ENCODE measurements at places on chromosomes 3 and 15. TPM values are rescaled to one million over a fixed set of nuclear protein-coding genes. Genes with fewer than 3 reads are reported as not detected.

- H3K36me3 ChIP-seq: no peaks in the 10 kb centered on the region
- H3K4me3 ChIP-seq: no peak overlapping the region
- DNase-seq: no peak
- no peak overlapping the region for H3K27ac ChIP-seq
Observed at GRCh38 chr3:63095-63765, 133.3 kb upstream of the CHL1 start.

- no peak overlapping the region for H3K4me3 ChIP-seq
- H3K36me3 ChIP-seq: no peaks in the 10 kb centered on the region
- no peak for DNase-seq
- H3K27me3 ChIP-seq: no peaks in the 10 kb centered on the region
- no peaks in the 10 kb centered on the region for H3K4me1 ChIP-seq
Observed at GRCh38 chr15:57756466-57756865, 50.0 kb downstream of the POLR2M start.

The SAMMSON gene
- total RNA-seq: not detected

DNA sequence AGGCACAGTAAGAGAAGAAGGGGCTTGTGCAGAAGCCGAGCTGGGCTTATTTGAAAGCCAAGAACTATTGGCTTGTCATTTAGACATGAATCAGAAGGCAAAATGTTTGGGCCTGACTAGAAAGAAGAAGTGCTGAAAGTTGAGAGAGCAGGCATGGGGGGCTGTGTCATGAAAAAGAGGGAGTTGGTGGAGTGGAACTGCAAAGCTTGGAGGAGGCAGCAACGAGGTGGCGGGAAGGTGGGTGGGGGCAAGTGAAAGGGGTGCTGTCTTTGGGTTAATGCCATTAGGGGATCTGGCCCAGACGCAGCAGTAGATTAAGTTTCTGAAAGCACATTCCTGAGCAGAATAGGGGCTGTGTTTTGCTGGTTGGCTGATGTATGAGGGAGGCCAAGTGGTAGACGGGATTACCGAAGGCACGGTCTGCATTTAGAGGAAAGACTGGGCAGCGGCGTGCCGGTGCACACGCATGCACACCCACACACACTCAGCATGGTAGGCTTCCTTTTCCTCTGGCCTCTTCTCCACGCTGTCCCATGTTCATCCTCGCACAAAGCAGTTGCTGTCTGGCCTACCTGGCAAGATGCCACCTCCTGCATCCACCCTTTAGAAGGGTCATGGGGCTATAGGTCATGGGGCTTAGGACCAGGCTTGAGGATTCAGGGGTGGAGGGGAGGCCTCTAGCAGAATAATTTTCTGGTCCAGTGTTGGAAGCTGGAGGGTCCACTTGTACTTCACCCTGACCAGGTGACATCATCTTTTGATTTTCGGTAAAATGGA is 43.0 kb downstream of the BOC start:
- H3K4me1 ChIP-seq: no peaks in the 10 kb centered on the region
- H3K36me3 ChIP-seq: no peaks in the 10 kb centered on the region
- no peak overlapping the region for H3K4me3 ChIP-seq
- H3K27me3 ChIP-seq: no peaks in the 10 kb centered on the region
- H3K27ac ChIP-seq: no peak overlapping the region

DNA sequence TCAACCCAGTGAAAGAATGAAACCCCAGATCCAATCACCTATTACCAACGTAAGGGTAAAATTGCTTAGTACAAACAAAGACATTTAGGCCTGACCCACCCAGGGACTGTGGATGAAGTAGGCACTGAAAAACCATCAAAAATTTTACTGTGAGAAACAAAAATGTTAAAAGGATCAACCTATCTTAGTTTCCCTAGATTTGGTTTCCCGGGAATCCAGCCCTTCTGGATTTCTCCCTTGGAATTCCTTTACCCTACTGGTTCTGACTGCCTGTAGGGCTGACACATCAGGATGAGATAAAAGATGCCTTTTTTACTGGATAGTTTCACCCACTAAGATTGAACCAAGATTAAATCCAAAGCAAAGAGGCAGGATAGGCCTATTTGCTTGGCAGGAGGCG is 102.7 kb downstream of the SCAPER start:
- peaks cover 12% of the 10 kb centered on the region for H3K36me3 ChIP-seq
- DNase-seq: no peak
- no peak overlapping the region for H3K27ac ChIP-seq
- no peaks in the 10 kb centered on the region for H3K4me1 ChIP-seq

The PIK3R4 gene
- 36.6 TPM for total RNA-seq

DNA sequence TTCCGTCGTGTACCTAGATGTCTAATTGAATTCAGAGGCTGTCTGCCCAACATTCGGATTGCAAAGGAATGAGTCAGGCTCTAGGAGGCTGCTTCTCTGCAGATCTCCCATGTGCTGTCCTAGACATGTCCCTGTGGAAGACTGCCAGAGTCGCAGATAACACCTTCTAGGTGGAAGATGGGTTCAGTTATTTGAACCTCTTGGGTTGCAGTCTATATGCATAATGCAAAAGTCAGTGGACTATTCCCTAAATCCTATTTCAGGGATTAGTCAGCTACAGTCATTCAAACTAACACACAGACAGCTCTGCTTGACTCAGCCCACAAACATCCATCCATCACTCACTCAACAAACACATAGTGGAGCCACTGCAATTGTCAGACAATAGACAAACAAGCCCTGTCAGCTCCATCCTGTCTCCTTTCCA is 300.0 kb upstream of the CTNNB1 start:
- no peaks in the 10 kb centered on the region for H3K36me3 ChIP-seq
- no peaks in the 10 kb centered on the region for H3K27me3 ChIP-seq
- H3K4me3 ChIP-seq: no peak overlapping the region

- no peak overlapping the region for H3K27ac ChIP-seq
- H3K4me1 ChIP-seq: no peaks in the 10 kb centered on the region
- peaks cover 21% of the 10 kb centered on the region for H3K36me3 ChIP-seq
- no peaks in the 10 kb centered on the region for H3K27me3 ChIP-seq
- DNase-seq: no peak
Observed at GRCh38 chr3:130963878-130964277, 62.7 kb downstream of the ASTE1 start.

- H3K27ac ChIP-seq: no peak overlapping the region
- H3K4me1 ChIP-seq: no peaks in the 10 kb centered on the region
- no peaks in the 10 kb centered on the region for H3K36me3 ChIP-seq
Observed at GRCh38 chr3:137008976-137009375, 51.2 kb downstream of the IL20RB start.
